COR-L47 (cell line): ENCODE measurements at places on chromosomes 1 and 21.

DNA sequence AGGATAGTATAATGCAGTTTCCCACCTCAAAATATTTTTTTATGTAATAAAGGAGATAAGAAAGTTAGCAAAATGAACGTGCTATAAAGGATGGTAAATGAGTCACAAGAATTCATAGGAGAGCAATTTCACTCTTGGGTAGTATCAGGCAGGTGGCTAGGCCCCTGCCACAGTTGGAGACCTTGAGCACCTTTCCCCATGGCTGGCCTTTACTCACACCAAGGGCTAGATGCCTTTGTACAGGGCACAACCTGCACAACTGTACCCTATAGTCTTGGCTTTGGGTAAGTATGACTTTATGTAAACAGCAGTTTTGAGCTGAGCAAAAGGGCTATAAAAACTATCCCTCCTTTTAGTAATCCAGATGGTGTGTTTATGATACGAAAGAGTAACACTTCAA, 85.1 kb downstream of the CTH start:
- no peak for DNase-seq

- DNase-seq, result no peak
Observed at GRCh38 chr1:197321811-197322210, 53.8 kb downstream of the CRB1 start.

DNA sequence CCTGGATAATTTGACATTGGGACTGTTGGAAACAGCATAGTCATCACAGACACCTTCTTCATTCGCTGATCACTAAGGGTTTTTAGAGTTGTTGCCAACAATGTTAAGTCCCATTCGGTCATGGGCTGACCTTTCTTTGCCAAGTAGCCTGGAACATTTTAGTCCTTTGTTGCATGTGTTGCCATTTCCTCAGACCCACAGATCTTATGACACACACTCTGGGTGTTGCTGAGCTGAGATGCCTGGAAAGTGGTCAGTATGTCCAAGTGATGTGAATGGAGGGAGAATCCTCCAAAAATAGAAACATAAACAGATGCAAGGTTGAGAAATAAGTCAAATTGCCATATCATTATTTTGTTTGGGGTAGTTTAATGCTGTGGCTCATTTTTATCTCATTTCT, 61.5 kb upstream of the GJA5 start:
- no peak for DNase-seq

DNA sequence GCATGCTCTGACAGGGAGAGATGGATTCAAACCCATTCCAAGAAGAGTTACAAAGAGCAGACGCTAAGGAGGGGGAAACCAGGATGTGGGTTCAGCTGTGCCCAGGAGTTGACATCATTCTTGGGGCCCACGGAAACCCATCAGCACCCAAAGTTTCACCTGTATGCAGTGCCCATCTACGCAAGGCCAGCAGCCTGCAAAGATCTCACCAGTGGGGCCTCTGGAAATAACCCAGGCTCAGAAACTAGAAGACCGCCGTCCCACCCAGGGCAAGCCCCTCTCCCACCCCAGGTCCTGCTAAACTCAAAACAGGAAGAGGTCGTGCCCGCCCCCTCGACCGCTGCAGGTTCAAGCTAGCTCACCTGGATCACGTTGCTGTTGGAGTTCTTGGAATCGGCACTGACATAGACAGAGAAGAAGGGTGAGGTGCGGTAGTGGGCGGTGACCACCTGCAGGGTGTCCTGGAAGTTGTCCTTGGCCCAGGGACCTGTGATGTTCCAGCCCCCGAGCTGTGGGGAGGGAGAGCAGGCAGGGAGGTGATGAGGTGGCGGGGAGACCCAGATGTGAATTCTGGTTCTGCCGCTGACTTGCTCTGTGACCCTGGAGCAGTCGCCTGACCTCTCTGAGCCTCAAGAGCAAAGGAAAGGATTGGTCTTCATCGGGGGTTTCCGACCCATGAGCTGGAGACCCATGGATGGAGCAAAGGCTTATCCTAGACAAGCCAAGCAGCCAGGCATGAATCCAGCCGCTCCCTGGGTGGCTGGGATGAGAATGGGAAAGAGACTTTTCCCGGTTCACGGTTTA, 31.7 kb downstream of the ECE1 start:
- DNase-seq, result no peak

DNA sequence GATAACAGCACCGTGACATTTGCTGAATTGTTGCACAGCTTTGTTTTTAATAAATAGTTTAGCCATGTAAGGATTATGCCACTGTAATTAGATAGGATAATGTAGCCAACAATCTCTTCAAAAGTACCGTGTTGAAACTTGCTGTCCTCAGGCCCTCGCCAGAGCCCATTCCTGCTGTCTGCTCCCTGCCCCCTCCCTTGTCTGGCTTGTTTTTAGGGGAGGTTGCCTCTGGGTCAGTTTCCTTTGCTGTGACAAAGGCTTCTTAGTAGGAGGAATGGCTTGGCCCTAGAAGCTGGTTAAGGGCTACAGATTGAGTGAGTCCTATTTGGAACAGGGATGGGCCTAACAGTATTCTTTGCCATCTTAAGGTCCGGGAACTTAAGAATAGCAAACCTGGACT, 107.9 kb downstream of the LMO4 start:
- no peak for DNase-seq

- no peak for DNase-seq
Observed at GRCh38 chr1:243883551-243883950, 33.5 kb upstream of the AKT3 start.

- no peak for DNase-seq
Observed at GRCh38 chr1:119228335-119229080, 88.1 kb upstream of the WARS2 start.

- DNase-seq, result no peak
Observed at GRCh38 chr1:160665330-160666078, 18.7 kb upstream of the SLAMF1 start.

GRCh38 chr1:74679811-74680210, 6.2 kb upstream of the ERICH3 start:
- no peak for DNase-seq

- DNase-seq, result no peak
Observed at GRCh38 chr1:200206761-200207160, 179.3 kb downstream of the NR5A2 start.

- DNase-seq, result no peak
Observed at GRCh38 chr21:38386967-38387366, 111.3 kb downstream of the ERG start.

DNA sequence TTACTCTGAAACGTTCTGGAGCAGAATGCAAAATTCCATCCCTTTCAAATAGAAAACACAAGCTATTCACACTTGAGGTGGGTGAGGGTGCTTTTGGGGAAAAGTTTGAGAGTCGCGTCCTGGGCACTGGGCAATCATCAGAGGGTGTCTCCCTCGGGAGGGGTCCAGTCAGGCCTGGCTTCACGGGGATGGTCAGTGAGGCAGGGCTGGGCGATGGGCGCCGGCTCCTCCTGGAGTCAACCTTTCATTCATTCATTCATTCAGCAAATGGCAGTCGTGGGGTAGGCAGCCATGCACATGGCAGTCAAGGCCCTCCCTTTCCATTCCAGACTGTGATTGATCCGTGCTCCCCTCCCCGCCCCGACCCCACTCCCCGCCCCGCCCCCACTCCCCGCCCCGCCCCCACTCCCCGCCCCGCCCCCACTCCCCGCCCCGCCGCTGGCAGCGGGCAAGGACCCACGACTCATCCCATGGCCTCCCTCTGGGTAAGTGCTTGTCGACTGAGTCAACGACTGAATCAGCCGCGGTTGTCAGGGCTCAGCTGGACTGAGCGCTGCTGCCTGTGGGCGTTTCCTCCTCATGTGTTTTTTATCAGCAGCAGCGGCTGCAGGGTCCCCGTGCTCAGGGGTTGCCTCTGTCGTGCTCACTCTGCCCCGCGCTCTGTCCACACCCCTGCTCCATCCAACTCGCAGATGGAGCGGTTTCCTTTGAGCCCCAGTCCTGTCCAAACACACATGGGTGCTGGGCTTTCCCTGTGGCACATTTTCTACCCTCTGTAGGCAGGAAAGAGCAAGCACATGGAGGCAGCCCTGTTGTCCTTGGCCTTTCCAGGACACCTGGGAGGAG, 12.5 kb upstream of the SPSB1 start:
- DNase-seq, result no peak

DNA sequence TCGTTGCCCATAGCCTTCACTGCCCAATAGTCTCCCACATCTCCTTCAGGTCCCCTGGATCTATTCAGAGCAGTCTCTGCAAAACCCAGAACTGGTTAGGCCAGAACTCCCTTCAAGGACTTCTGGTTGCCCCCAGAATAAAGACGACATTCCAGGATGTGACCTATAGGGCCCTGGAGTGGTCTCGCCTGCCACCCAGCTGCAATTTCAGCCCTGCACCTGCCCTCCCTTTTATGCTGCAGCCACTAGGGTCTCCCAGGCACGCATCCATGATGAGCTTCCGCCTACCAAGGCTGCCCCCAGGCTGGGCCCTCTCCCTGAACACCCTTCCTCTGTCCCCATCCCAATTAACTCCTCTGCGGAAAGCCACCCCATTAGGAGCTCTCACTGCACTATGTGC, 7.2 kb upstream of the TSPEAR start:
- DNase-seq, result no peak

DNA sequence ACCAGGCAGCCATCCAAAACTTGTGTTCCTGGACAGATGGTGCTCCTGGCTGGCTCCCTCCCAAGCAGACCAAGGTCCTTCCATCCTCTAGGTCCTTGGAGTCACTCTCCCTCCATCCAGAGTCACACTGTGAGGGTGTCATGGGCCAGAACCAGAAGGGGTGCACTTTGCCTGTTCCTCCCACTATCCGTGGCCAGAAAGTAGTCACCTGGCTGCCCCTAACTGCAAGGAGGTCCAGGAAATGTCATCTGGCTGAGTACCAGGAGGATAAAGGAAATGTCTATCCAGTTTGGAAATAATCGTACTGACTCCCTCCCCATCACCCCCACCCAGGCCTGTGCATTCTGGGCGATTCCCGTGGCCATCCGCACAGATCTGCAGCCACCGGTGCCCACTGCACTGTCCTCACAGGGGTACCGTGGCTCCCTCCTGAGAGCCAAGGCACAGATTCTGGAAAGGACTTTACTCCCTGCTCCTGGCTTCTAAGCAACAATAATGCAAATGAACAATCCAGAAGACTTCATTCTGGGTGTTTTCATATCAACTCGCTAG, 253.2 kb downstream of the NPHP4 start:
- no peak for DNase-seq
